Stimulated activated CD4-positive, alpha-beta T cell treated with anti-CD3 and anti-CD28 coated beads, TNF-alpha, amount 100 ng/mL, for 24 hours (primary cell): ENCODE measurements at places on chromosomes 5 and 9.

- no peak for DNase-seq
These were observed 45.2 kb upstream of the FYB1 start for GRCh38 chr5:39264528-39264927.

- DNase-seq = no peak
These were observed 502.8 kb upstream of the PAPPA start for GRCh38 chr9:115650768-115651167.

DNA sequence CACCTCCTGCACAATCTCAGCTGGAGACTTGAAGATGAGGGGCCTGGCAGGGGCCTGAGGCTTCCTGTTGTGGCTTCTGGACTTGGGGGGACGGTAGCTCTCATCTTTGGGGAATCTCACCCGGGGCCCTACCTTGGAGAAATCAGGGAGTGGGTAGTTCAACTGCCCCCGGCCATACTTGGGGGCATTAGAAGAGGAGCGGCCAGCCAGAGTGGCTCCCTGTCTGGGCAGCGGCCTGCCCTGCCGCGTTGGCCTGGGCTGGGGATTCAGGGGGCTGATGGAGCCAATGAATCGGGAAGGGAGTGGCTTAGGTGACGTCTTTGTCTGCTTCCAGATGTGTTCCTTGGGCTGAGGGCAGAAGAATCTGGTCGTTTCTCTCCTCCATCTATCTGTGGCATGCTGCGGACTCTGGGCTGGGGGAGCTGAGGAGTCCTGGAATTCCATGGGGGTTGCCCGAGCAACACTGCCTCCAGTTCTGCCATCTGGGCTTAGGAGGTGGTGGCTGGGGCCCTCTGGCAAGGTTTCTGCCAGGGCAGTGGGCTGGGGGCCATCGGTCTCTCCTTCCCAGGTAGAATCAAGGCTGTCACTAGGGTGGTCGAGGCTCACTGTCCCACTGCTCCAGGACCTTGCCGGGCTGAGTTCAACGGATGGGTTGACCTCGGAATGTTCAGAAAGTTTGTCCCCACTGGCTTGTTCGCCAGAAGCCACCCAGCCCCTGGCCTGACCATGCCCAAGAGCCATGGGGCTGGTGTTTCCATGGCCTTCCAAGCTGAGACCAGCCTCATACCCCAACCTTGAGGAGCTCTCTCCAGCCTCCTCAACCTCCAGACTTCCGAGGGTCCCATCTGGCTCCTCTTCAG, 11.0 kb downstream of the AKNA start:
- DNase-seq = no peak

GRCh38 chr9:98095401-98095800, 23.6 kb downstream of the TRIM14 start:
- no peak for DNase-seq

- DNase-seq = no peak
These were observed 2.7 kb downstream of the DAB2 start for GRCh38 chr5:39422036-39422606.

- DNase-seq = no peak
These were observed 487.0 kb downstream of the MTRR start for GRCh38 chr5:8355981-8356380.

GRCh38 chr9:115093520-115093919, 24.4 kb downstream of the TNC start:
- DNase-seq = no peak

- DNase-seq = no peak
These were observed 5.9 kb upstream of the QSOX2 start for GRCh38 chr9:136251264-136252115.

GRCh38 chr5:135456238-135457099, 4.3 kb upstream of the TIFAB start:
- no peak for DNase-seq

- no peak for DNase-seq
These were observed 71.8 kb upstream of the SMIM15 start for GRCh38 chr5:61234019-61234418.

DNA sequence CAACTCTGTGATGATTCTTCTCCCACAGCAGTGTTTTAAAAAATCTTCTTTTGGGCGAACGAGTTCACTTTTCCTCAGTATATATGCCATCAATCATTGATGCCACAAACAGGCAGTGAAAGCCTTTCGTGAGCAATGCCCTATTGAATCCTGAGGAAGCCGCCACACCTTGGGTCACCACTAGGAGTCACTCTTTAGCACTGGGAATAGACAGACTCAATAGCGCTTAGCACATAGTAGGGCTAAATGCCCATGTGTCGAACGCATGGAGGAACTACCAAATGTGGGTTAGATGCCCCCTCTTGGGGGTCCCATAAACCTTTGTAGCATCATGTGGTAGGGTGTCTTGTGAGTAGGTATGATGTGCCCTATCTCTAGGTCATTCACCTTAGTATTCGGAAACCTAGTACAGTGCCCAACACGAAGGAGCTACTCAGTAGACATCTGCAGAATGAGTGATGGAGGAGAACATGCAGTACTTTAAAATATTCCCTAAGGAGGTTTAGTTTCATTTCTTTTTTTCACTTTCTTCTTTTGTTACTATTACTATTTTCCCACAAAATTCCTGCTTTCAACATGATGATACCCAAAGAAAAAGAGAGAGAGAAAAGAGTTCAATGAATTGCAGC, 603.7 kb downstream of the BNC2 start:
- DNase-seq = no peak

DNA sequence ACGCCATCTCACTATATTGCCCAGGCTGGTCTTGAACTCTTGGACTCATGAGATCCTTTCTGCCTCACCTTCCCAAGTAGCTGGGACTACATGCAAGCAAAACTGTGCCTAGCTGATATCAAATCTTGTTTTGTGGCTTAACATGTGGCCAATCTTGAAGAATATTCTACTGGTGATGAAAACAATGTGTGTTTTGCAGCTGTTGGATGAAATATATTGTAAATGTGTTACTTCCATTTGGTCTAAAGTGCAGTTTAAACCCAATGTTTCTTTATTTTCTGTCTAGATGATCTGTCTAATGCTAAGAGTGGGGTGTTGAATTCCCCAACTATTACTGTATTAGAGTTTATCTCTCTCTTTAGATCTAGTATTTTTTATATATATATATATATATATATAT, 73.1 kb downstream of the RNF130 start:
- DNase-seq = no peak

DNA sequence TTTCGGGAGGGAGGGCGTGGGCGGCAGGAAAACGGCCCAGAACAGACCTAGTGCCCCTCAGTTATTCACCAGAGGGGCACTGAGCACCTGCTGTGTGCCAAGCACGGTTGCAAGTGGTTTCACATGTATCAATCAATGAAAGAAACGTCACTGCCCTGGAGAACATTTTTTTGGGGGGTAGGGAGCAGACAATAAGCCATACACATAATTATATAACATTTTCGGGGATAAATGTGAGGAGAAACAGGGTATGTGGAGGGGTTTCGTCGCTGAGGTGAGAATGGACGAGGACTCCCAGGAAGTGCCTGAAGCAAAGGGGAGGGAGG, 444 bp upstream of the ZNF354A start:
- DNase-seq = no peak

- DNase-seq = no peak
These were observed 1.1 kb upstream of the IL13 start for GRCh38 chr5:132656774-132657355.

DNA sequence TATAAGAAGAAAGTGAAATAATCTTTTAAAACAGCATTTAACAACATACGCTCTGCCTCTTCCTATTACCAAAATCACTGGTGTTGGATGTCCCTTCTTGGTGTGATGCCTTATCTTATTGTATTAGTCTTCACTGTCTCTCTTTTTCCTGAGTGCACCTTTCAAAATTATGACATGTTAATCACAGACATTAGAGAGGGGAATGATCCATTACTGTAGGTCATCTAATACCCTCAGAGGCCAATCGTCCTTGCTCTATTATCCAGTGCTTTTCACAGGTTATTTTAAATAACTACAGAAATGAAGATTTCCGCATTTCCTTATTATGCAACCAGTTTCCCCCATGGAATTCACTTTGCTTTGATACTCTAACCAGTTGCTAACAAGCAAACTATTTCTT, 1292.7 kb downstream of the MAT2B start:
- DNase-seq = no peak

- DNase-seq = no peak
These were observed 505.6 kb downstream of the MAN2A1 start for GRCh38 chr5:110195288-110195687.

- DNase-seq = no peak
These were observed 85.3 kb upstream of the PIK3R1 start for GRCh38 chr5:68130253-68130652.

- DNase-seq = no peak
These were observed 259.9 kb upstream of the TARS1 start for GRCh38 chr5:33180900-33181299.

- DNase-seq = no peak
These were observed 33.4 kb upstream of the CDC42SE2 start for GRCh38 chr5:131230406-131230805.

DNA sequence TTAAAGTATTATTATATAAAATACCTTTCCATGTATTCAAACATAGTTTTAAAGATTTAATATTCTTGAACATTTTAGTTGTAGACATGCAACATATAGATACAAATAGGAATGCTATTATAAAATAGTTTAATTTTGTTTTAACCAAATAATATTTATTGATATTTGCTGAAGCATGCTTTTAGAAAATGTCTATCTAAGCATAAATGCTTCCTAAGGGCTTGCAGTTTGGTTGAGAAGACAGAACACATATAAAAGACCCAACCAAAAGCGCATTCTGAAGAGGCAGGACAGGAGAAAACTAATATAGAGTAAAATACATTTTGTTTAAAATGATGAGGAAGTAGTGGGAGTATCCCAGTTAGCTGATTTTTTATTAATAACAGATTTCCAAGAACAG, 181.5 kb upstream of the ISL1 start:
- no peak for DNase-seq

DNA sequence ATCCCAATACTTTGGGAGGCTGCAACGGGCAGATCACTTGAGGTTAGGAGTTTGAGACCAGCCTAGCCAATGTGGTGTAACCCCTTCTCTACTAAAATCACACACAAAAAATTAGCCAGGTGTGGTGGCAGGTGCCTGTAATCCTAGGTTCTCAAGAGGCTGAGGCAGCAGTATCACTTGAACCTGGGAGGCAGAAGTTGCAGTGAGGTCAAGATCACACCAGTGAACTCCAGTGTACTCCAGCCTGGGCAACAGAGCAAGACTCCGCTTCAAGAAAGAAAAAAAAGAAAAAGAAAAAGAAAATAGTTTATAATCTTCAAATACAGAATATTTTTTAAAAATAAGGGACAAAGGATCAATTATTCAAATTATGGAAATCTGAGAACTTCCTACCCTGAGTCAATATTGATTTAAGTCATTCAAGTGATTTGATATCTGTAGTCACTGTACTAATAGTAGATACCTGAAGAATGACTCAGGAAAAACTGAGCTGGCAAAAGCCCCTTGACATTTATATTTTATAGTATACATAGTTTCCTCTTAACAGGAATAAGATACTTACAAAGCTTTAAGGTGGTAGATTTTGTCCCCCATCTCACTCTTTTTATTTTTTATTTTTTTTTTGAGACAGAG, 61.8 kb downstream of the PTBP3 start:
- no peak for DNase-seq

GRCh38 chr9:14278291-14278721, 35.6 kb downstream of the NFIB start:
- no peak for DNase-seq

- no peak for DNase-seq
These were observed 45.0 kb upstream of the PHF2 start for GRCh38 chr9:93531374-93531773.

GRCh38 chr5:159057996-159058395, 41.7 kb downstream of the EBF1 start:
- DNase-seq = no peak

DNA sequence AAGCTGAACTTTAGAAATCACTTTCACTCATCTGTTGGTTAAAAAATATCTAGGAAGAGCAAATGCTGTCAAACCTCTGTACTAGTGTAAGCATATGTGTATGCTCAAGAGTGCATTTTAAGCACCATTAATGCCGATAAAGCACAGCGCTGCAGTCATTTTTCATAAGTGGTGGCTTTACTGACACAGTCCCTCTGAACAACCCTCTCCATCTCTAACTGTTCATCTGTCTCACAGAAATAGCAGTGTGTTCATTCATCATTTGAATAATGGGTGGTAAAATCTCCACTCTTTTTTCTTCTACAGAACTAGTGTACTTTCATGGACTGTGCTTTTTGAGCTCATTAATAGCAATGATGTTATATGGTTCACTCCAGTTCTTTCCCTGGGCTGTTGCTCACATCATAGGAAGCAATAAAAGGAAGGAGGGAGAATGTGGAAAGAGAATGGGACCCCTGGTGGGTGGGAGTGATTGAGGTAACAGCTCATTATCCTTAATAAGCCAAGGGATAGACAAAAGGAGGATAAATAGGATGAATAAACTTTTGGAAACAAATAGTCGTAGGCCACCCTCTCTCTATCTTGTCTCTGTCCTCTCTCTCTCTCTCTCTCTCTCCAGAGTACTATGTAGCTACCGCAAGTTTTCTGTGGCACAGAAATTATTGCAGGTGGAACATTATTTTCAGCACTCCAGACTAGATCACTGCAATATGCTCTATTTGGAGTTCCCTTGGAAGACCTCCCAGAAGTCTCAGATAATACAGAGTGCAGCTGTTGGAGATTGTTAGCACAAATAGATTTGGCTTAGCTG, 117.9 kb upstream of the PRDM9 start:
- DNase-seq = no peak

GRCh38 chr5:144421411-144421810, 250.7 kb downstream of the KCTD16 start:
- no peak for DNase-seq

DNA sequence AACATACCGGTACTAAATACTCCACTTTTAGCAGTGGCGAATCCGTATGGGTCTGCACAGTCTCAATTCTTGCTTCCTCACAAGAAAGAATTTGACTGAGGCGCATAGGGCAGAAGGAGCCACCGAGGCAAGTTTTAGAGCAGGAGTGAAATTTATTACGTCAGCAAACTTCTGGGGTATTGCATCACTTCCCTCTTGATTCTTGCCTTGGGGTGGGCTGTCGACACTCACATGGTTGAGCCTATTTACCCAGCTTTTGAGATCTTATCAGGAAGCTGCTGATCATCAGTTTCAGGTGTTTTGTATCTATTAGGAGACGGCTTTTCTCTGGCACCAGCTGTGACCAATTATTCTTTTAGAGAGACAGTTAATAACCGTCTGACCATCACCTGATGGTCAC, 111.5 kb upstream of the CCNH start:
- DNase-seq = no peak
